Activated CD4-positive, alpha-beta memory T cell treated with anti-CD3 and anti-CD28 coated beads, Interleukin-2, amount 10 ng/mL, durations not matched to agents 7 days and 5 days (primary cell): ENCODE measurements at places on chromosomes 1 and 21. TPM values are rescaled to one million over a fixed set of nuclear protein-coding genes. Genes with fewer than 3 reads are reported as not detected.

TSPAN2 gene
- 3.4 TPM for total RNA-seq

MARK1 gene
- not detected for total RNA-seq

ENSA gene
- 221 TPM for total RNA-seq

CDC42BPA gene
- total RNA-seq = 3.1 TPM

GPR52 gene
- total RNA-seq = 1.2 TPM

KRTAP12-2 gene
- not detected for total RNA-seq

FABP3 gene
- not detected for total RNA-seq

C8A gene
- not detected for total RNA-seq

CACNA1S gene
- not detected for total RNA-seq

PRELP gene
- total RNA-seq = not detected
